ENCODE measurements at places on chromosomes 4 and X.

DNA sequence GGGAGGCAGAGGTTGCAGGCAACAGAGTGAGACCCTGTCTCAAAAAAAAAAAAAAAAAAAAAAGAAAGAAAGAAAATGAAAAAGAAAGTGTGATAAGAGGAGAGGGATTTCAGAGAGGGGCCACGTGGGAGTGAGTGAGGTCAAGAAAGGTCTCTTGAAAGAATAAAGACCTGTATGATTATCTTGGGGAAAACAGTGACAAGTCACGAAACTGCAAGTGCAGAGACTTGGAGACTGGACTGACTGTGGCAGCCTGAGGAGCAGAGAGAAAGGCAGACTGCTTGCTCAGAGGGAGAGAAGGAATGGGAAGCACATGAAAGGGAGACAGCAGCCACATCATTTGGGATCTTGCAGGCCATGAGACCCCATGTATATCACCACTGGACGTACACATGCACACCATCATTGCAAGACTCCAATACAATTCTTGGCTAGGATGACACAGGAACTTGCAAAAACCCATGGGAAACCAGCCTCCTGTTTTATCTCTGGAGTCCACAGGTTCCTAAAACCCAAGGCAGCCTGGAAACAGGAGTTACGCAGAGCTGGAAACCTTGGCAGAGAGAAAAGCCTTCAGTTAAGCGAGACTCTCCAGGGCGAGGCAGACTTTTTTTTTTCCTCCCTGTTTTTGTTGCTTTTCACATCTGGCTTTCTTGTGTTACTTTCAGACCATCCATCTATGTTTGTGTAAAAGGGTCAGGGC lies 207.0 kb upstream of the TBL1X start:
- no peak for DNase-seq

DNA sequence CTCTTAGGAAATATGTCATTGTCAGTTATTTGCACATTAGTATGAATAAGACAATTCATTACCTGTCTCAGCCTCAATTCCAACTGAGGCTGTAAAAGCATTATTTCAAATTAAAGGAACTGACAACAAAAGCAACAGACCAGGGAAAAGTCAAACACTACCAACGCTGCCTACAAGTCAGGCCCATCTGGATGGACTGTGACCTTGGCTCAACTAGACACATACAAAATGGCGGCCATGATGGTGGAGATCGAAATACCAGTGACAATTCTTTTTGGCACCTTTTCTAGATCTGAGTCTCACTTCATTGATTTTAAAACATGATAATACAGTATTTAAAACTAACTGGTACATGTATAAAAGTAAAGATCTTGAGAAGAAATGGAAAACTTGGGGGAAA lies 160.7 kb downstream of the DHX15 start:
- DNase-seq, result no peak

DNA sequence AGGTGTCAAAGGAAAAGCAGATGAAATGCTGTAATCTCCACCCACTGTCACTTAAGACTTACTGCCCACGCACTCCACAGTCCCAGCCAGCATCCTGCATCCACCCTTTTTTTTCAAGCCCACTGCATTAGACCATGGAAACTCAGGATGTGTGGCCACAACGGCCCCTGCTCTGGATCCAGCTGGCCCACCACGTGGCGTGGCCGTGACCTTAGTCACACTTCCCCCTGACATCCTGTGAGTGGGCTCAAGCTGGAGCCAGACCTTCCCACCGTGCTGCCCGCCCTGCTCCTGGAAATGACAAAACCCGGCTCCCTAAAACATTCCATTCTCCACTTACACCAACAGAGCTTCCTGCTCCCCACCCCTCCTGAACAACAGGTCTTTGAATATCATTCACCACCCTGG lies 588.3 kb upstream of the DIPK2B start:
- no peak for DNase-seq

- DNase-seq, result no peak
Observed at GRCh38 chr4:174805746-174806145, 23.3 kb downstream of the GLRA3 start.

- no peak for DNase-seq
Observed at GRCh38 chr4:166435449-166435848, 562.4 kb downstream of the TLL1 start.

DNA sequence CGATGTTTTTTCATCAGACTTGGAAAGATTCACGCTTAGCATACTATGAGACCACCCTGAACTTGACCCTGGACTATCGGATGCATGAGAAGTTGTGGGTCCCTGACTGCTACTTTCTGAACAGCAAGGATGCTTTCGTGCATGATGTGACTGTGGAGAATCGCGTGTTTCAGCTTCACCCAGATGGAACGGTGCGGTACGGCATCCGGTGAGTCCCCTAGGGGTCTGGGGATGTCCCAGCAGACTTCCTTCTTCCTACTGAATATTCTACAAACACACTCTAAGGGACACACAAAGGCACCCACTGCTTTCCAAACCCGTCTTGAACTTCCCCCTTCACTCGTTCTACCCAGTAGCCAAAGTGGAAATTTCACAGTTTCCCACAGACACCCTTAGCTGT lies 9.3 kb downstream of the GABRQ start:
- no peak for DNase-seq

- DNase-seq, result no peak
Observed at GRCh38 chr4:165839615-165840333, 33.3 kb upstream of the TLL1 start.

GRCh38 chr4:78532046-78532445 lies 19.5 kb upstream of the ANXA3 start:
- no peak for DNase-seq

DNA sequence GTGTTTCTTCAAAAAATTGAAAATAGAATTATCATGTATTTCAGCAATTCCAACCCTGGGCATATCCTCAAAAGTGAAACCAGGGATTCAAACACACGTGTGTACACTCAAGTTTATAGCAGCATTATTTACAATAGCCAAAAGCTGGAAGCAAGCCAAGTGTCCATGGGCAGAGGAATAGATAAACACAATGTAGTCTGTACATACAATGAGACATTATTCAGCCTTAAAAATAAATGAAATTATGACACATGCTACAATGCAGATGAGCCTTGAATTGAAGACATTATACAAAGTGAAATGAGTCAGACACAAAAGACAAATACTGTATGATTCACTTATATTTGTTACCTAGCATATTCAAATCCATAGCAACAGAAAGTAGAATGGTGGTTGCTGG lies 853.4 kb downstream of the STIM2 start:
- DNase-seq, result no peak

GRCh38 chrX:122579036-122579435 lies 605.0 kb upstream of the GRIA3 start:
- no peak for DNase-seq

DNA sequence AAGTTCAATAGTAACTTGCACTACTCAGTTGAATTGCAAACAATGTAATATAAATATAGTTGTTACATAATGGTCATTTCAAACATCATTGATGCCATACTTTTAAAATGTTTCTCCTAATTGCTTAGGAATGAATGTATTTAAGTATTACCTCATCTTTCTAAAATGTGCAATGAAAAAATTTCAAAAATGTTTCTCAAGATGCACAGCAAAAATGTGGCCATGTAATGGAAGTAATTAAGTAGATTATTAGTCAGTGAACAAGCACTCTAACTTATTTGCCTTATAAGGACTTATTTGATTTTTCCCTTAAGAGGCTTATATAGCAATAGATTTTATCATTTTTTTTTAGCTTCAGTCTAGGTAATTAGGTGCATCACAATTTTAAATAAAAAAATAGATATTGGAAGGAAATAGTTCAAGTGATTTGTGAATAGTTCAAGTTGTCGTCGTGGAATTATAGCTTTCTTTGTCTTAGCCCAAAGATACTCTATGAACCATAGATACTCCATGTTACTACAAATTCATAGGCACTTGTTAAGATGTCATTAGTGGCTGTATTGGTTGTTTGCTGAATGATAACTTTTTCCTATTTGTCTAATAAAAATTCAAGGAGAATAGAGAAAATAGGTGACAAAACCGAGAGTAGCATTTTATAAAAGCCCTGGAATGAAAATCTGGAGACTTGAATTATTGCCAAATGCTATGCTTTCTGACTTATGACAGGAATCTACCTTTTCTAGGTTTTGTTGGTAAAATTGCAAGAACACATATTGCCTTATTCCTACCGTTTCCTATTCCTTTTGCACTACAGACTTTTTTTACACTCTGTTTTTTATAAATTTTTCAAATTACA lies 118.5 kb downstream of the TLL1 start:
- DNase-seq, result no peak

DNA sequence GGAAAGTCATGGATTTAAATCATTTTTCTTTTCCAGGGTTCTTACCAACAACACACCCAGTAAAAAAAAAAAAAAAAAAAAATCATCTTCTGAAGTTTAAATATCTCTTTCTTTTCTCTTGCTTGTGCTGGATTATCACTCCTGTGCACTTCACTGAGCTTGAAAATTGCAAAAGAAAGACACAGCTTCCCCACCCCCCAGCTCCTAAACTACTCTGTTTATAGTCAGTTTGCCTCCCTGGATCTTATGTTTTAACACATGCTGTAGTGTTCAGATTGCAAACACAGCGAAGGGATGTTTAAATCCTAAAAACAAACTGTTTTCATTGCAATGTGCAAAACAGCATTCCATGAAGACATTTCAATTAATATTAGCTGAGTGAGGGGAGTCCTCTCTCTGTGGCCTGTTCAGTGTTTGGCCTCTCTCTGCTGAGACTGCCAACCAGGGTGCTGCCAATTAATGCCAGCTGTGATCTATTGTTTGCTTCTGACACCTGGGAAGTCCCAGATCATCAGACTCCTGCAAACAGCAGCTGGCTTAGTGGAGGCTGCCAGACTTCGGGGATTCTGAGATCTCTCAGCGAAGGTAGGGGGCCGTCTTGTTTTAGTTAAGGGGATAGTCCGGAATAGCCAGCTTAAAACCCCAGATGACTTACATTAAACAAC lies 171.1 kb upstream of the PITX2 start:
- no peak for DNase-seq
